Umbilical cord (tissue), 2 donors: ENCODE measurements at places on chromosomes 4 and X. TPM values are rescaled to one million over a fixed set of nuclear protein-coding genes. Genes with fewer than 3 reads are reported as not detected.

MGAT4D gene
- 2.2 TPM for total RNA-seq

PLAC8 gene
- 0.72 TPM for total RNA-seq

TRPC5OS gene
- 4.8 TPM for total RNA-seq

NWD2 gene
- total RNA-seq = 2.4 TPM

XK gene
- 7.7 TPM for total RNA-seq

TLR7 gene
- total RNA-seq = 1.4 TPM

FAM199X gene
- total RNA-seq = 20.9 TPM

AP1AR gene
- total RNA-seq = 40.2 TPM

ATP6AP1 gene
- total RNA-seq = 31.5 TPM

VSIG1 gene
- not detected for total RNA-seq

SH3RF1 gene
- total RNA-seq = 11.6 TPM

MMRN1 gene
- 17.8 TPM for total RNA-seq

CCNG2 gene
- 119 TPM for total RNA-seq

SPIN2A gene
- 0.24 TPM for total RNA-seq

POU4F2 gene
- 5.3 TPM for total RNA-seq

CT45A10 gene
- total RNA-seq = not detected

AFF2 gene
- 14.7 TPM for total RNA-seq

GLRA2 gene
- 2.9 TPM for total RNA-seq
